ENCODE measurements at places on chromosomes 16 and 17. TPM values are rescaled to one million over a fixed set of nuclear protein-coding genes. Genes with fewer than 3 reads are reported as not detected.
A peak's percentile ranks its signal among the peaks of the same experiment; 100 is the strongest.

Gene TBC1D26
- total RNA-seq = 0.45 TPM

DNA sequence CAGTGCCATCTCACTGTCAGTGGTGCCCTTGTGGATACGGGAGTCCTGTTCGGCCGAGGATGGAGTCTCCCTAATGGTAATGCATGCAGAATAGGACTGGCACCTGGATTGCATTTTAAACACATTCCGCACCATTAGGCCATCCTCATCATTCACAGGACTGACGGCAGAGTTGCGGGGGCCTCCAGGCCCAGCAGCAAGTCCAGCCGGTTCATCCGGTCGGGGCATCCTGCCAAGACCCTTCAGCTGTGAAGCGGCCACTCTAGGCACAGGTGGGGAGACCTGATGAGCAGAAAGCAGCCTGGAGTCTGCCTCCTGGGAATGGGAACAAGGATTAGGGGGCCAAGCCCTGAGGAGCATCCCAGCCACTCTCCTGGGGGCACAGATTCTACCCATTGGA is 90.3 kb upstream of the XYLT1 start:
- DNase-seq = no peak

Gene USP6
- 0.22 TPM for total RNA-seq

Gene HOXB7
- 9.8 TPM for total RNA-seq

- no peak for DNase-seq
These were observed 42.8 kb downstream of the COG7 start for GRCh38 chr16:23410176-23410575.

- no peak for DNase-seq
These were observed 268.9 kb upstream of the MAF start for GRCh38 chr16:79869304-79870015.

DNA sequence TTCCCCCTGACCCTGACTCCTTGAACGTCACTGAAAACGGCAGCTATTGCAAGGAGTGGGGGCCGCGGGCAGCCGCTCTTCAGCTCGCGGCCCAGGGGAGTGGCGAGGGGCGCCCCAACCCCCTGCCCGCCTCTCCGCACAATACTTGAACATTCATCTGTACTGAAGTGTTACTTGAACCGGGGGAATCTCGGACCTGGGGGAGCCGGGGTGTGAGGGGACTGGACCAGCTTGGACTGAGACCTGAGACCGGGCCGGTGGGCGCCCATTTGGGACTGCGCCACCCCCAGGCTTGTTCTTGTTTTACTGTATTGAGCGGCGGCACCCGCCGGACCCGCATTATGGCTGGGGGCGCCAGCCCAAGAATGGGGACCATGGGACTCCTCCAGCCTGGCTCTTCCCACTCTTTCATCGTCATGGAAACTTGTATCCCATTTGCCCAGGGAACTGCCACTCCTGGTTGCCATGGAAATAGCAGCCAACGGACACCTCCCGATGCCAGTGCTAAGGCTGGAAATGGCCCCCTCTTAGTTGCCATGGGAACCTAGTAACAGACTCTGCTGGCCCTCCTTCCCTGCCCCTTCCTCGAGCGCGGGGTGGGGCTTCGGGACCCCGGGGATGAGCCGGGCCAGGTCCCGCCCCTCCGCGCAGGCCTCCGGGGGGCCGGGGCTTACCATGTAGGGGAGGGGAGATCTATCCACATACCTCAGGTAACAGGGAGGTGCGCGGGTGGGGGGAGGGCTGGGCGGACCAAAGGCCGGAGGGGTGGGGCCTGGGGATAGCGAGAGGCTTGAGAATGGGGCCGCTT is 805 bp upstream of the ORAI3 start:
- peak; percentile 96 for DNase-seq

GRCh38 chr17:13642188-13642587 is 40.5 kb upstream of the HS3ST3A1 start:
- DNase-seq = no peak

Gene FAM171A2
- 34.7 TPM for total RNA-seq

GRCh38 chr17:9104370-9105041 is 83.2 kb downstream of the NTN1 start:
- DNase-seq = no peak

- DNase-seq = no peak
These were observed 558 bp downstream of the HSD3B7 start for GRCh38 chr16:30985401-30986128.

- no peak for DNase-seq
These were observed 275.8 kb upstream of the MAF start for GRCh38 chr16:79876332-79876730.

Gene SLC13A2
- total RNA-seq = 8.7 TPM

Gene PRR35
- 0.12 TPM for total RNA-seq

DNA sequence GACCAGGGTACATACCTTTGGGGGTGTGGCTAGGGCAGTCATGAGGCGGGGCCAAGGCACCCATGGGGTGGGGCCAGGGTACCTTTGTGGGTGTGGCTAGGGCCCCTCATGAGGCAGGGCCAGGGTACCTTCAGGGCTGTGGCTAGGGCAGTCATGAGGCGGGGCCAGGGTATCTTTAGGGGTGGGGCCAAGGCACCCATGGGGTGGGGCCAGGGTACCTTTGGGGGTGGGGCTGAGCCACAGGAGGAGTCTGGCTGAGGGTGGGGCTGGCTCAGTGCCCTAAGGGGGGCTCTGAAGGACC is 3.5 kb downstream of the GNG13 start:
- DNase-seq = no peak

DNA sequence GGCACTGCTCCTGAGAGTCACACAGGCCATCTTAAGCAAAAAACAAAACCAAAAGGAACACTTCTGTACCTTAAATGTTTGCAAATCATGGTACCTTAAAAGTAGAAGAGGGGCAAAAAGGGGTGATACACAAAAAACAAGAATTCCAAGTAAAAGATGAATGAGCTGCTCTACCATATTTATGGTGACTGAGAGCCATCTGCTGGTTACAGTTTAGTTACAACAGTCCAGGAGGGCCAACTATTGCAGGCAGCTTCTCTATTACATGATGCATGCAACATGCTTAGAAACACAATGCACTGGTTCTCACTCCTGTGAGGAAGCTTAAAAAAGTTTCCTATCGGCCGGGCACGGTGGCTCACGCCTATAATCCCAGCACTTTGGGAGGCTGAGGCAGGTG is 53.5 kb downstream of the STX8 start:
- DNase-seq = no peak

Gene TTLL6
- total RNA-seq = 3.5 TPM

- DNase-seq = no peak
These were observed 18.2 kb downstream of the LGALS3BP start for GRCh38 chr17:78961571-78961970.

DNA sequence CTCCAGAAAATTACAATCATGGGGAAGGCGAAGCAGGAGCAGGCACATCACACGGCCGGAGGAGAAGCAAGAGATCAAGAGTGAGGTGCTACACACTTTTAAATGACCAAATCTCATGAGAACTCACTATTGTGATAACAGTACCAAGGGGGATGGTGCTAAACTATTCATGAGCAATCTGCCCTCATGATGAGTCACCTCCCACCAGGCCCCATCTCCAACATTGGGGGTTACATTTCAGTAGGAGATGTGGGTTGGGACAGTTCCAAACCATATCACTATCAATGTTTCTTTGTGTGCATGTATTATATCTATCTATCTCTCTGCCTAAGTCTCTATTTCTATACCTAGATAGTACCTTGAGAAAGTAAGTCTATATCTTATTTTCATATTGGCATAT is 724.8 kb downstream of the CDH11 start:
- DNase-seq = no peak

- DNase-seq = no peak
These were observed 6.4 kb upstream of the PIPOX start for GRCh38 chr17:29036584-29036983.

DNA sequence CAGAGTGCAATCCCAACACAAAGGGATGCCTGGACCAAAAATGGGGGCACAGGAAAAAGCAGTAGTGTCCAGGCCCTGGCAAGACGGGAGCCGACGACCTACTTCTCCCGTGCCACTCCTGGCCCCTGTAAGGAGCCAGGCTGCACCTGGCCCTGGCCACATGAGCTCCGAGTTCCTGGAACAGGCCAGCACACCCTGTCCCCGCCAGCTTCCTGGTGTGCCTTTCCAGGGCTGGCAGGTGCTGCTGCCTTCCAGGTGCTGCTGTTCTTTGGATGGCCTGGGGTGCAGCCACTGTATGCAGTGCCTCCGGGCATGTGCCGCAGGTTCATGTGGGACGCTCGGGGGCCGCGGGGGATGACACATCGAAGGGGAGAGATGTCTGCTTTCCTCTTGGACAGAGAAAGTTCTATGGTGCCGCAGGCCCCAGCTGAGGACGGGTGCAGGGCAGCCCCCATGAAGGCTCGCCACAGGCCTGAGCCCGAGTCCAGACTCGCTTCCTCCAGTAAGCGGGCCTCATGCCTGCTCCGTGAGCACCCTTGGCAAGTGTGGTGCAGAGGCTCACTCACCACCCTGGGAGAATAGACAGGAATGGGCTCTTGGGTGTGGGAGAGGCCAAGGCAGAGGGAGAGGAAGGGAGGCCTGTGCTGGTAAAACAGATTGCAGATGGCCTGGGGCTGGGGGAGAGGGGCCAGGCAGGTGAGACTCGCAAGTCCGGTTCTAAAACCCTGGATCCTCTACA is 54.7 kb upstream of the FASN start:
- no peak for DNase-seq

DNA sequence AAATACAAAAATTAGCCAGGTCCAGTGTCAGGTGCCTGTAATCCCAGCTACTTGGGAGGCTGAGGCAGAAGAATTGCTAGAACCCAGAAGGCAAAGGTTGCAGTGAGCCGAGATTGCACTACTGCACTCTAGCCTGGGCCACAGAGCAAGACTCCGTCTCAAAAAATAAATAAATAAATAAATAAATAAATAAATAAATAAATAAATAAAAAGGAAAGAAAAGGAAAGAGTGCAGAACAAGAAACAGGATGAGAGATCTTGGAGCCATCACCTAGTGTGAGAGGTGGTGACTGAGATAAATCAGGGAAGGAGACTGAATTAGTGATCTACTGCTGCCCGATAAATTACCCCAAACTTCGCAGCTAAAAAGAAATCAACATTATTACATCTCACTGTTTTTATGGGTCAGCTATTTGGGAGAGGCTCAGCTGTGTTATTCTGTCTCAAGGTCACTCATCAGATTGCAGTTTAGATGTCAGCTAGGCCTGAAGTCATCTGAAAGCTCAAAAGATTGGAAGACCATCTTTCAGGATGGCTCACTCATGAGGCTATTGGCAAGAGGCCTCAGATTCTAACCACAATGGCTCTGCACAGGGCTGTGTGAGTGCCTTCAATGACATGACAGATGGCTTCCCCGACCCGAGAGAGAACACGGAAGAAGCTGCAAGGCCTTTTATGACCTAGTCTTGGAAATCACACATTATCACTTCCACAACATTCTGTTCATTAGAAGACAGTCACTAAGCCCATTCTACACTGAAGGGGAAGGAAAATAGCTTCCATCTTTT is 66.4 kb downstream of the CMC2 start:
- DNase-seq = no peak

GRCh38 chr16:4637501-4638166 is 13.0 kb downstream of the MGRN1 start:
- DNase-seq = no peak

Gene ACSM2A
- total RNA-seq = 1.8 TPM

DNA sequence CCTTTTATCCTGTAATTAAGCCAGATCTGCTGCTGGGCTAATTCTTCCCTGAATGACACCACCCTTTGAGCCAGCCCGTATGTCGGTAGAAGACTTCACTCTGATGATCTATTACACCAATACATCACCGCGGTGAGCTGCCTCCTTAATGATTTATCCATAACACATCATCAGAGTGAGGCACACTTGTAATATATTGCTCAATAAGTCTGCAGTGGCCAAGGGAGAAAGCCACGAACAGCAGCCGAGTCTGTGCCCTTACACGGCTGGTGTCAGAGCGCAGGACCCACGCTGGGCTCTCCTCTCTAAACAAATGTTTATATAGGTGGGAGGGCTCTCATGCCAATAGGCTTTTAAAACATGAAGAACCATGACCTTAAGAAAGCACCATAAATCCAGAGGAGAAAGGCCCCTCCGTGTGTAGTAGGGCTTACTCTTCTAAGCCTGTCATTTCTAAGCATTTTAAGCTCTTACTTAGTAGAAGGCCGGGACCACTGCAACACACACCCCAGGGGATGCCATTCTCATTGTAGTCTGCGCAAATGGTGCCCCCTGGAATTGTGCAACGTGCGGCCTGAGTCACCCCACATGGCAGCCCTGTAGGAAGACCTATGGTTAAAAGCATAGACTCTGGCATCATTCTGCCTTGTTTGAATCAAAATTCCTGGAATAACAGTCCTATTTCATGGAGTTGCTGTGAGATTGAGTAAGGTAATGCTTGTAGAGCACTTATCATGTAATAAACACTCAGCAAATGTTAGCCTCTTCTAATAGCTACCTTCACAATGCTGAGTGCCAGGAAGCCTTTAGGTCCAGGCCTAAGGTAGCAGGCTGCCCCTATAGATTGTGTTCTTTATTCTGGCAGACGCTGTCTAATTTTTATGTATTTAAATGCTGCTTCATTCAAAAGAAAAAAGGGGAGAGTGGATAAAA is 26.1 kb downstream of the MRPS23 start:
- DNase-seq = no peak

DNA sequence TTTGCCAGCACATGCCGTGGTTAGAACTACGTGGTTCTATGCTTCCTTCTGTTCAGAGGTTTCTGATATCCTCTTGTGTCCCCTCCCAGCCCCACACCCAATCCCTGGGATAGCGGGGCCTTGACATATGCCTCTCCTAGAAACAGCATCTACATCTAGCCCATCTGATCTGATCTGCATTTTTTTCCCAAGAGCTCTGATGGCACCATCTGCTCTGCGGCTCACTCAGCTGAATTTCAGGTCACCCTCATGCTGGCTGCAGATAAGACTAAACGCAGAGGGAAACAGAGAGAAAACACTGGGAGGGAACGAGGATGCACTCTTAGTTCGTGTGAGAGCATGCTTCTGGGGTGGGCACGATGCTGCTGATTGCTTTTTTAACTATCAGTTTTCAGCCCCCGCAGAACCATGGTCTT is 10.7 kb downstream of the WIPI1 start:
- no peak for DNase-seq

Gene CLDN9
- total RNA-seq = 3.4 TPM

- DNase-seq = no peak
These were observed 907.0 kb downstream of the KCNJ18 start for GRCh38 chr17:22599322-22599721.

Gene AANAT
- total RNA-seq = not detected

DNA sequence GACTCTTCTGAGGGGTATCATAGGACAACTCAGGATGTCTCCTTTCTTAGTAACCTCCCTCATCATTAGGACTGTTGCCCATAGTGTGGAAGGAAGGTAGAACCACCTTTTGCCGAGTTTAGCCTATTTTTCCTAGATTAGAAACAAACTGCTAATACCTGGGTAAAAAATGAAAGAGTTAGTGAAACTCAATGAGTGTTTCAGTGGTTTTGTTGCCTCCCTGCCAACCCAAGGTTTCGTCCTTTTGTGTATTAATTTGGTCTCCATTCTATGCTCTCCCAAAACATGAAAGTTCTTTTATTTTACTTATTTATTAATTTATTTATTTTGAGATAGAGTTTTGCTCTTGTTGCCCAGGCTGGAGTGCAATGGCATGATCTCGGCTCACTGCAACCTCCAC is 174.9 kb upstream of the KCNJ16 start:
- DNase-seq = no peak

- no peak for DNase-seq
These were observed 137.4 kb downstream of the NPIPB5 start for GRCh38 chr16:22648141-22648540.
